ENCODE measurements at places on chromosomes 2 and 18. TPM values are rescaled to one million over a fixed set of nuclear protein-coding genes. Genes with fewer than 3 reads are reported as not detected.
A peak's percentile ranks its signal among the peaks of the same experiment; 100 is the strongest.

DNA sequence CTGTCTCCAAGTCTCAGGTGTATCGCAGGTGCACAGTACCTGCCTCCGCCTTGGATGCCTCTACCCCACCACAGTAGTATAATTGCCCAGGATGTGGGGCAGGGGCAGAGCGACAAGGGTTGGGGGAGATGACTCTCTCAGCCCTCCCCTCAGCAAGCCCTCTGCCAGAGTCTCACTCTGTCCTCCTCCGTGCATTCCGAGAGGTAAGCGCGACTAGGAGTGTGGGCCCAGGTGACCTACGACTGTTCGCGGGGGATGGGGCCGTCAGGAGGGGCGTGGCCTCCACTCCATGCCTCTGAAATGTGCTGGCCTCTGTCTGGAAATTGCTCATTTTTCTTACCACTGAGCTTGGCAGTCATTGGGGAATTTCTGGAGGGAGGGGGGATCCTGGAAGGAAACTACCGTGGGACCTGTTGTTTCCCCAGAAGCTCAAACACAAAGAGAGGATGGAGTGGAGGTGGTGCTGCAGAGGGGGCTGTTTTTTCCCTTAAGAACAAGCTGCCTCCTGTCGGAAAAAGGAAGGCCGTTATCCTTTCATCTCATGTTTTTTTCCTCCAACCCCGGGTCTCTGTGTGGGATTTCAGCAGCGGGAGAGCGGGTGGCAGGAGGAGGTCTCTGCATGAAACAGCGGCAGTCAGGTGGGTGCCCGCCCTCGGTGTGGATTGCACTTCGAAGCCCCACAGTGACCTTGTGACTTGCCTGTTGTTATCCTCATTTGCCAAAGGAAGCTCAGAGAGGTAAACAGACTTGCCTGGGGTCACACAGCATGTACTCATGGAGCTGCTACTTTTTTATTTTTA lies 13.0 kb upstream of the RALB start:
- no peak for DNase-seq

Gene COL3A1
- 1,124 TPM for total RNA-seq

Gene PROM2
- total RNA-seq, result 31.5 TPM

Gene LYG2
- not detected for total RNA-seq

DNA sequence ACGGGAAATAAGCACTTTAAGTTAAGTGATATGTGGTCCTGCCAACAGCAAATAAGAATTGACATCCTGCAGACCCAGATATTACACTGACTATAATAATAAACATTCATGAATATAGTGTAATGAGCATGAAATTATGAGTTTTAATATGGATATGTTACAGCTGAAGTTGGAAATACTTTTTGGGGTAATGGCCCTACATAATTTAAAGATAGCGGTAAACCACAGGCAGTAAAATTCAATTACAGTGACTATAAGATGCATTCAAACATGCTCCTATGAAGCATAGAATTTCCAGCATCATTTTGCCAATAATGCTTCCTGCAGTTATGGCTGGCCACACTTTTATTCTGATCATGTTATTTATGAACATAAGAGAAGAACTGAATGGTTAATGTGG lies 49.4 kb upstream of the LRRTM4 start:
- no peak for DNase-seq

DNA sequence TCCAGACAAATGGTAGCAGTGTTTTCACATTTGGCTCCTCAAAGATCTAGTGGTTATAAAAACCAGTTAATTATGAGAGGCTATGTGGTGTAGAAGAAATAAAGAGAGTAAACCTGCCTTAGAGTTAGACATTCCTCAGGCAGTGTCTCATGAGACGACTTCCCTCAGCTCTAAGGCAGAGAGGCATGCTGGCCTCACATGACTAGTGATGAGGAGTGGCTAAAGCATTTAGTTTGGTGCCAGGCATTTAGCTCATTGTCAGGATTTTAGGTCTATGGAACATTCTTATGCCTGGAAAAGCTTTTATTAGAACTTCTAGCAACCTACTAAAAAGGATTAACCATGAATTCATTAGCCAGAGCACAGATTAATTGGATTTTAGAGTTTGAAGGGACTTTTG lies 90.3 kb downstream of the RPRM start:
- DNase-seq, result no peak

Gene ASB18
- not detected for total RNA-seq

- no peak for DNase-seq
Observed at GRCh38 chr18:72181241-72181764, 362.8 kb downstream of the CBLN2 start.

Gene MROH2A
- not detected for total RNA-seq

Gene DCDC2C
- not detected for total RNA-seq

GRCh38 chr2:47230418-47230817 lies 75.3 kb upstream of the STPG4 start:
- DNase-seq, result no peak

GRCh38 chr2:7016601-7017211 lies 99.5 kb downstream of the RNF144A start:
- no peak for DNase-seq

GRCh38 chr2:239601880-239602279 lies 201.1 kb upstream of the HDAC4 start:
- DNase-seq, result peak; percentile 47

Gene ILKAP
- total RNA-seq, result 36.7 TPM

GRCh38 chr2:190972213-190972612 lies 41.8 kb downstream of the STAT1 start:
- no peak for DNase-seq

DNA sequence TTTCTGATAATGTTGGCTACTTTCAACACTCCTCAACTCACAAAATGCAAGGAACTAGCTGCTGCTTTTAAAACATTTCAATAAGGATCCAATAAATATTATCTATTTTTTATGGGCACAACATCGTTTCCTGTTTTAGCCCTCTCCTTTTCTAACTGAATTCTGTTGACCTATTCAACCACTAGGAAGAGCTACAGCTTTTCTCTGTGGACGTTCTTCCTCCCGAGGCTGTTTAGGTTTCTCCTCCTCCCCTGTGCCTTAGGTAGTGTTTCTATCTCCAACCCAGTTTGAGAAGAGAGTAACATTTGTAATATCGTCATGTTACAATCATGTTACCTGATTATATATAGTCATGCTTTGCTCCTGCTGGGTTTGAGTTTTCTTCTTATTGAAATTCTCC lies 91.3 kb upstream of the ITGB6 start:
- DNase-seq, result no peak

DNA sequence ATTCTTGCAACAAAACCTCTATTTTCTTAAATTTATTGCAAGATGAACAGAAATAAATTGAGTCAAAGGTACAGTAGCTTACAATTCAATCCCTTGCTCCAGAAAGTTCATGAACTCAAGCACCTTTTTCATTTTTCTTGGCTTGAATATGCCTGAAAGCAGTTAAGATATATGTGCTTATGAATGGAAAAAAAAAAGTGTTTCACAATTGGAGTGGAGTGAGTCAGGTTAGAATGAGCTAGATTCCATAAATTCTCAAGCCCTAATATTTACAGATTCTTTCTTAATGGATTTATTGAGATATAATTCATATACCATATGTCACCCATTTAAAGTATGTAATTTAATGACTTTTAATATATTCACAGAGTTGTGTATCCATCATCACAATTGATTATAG lies 39.6 kb upstream of the NEMP2 start:
- DNase-seq, result no peak

DNA sequence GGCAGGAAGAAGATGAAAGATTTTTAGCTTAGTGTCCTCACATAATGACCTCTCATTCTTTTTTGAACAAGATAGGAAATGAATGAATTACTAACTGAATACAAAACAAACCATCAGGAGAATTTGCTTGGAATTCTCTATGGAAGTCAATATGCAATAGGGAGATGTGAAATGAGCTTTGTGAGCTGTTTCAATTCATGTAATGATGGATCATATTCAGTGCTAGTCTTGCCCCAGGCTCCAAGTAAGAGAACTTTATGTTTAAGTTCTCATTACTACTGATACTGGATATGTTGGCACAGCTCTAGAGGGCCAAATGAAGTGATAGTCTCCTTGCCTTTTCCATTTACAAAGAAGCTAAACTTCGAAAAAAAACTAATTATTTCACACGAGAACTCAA lies 29.2 kb downstream of the MYOM1 start:
- no peak for DNase-seq

Gene RUFY4
- total RNA-seq, result not detected

DNA sequence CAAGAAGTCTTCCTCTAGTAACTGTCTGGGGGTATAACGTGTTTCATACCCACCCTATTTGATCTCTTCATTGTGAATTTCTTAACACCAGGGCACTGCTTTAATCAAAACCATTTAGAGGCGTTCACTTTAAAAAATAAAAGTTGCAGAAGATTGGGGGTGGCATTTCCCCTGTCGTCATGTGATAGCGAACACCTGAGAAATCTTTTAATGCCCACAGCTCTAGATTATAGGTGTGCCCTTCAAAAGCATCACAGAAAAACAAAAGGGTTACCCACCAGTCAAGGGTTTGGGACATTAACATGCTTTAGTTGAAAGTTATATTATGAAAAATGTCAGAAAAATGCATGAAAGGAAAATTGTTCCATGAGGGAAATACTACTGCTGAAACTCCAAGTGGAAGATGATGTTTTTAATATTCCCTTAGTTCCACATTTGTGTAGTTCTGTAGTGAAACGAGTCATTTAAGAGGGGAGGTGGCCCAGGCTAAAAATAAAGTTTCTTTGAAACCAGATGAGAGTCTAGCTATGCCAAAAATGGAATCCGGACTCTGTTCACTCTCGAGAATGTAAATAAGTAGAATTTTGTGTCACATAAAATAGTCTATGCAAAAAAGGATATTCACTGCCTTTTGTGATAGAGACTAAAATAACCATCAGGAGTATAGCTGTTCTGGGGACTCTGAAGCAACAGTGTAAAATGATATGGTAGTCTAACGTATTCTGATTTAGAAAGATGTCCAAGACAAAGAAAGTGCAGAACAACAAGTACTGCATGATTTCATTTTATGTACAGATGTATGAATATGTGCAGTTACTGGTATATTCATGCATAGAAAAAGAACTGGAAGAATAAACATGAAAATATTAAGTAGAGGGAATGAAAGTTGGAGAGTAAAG lies 95.3 kb downstream of the TMEM247 start:
- DNase-seq, result no peak

DNA sequence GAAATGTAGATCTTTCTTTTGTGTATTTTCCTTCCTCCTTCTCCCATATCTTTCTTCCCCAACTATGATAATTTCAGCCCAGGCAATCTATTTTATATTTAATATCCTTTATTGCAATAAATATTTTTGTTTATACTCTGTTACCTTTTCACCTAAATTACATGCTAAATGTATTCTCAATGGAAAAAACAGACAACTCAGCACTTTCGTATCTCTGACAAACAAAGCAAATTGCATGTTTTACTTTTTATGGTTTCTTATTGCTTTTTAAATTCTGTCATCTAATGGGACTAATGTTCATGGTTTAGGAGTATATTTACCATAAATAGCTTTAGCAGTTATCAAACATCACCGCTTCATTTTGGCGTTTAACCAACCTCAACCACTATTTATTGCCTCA lies 74.0 kb downstream of the LRP1B start:
- no peak for DNase-seq

Gene LOXHD1
- total RNA-seq, result not detected

- no peak for DNase-seq
Observed at GRCh38 chr18:46910856-46911255, 6.5 kb downstream of the PIAS2 start.

Gene RBM44
- 0.24 TPM for total RNA-seq

DNA sequence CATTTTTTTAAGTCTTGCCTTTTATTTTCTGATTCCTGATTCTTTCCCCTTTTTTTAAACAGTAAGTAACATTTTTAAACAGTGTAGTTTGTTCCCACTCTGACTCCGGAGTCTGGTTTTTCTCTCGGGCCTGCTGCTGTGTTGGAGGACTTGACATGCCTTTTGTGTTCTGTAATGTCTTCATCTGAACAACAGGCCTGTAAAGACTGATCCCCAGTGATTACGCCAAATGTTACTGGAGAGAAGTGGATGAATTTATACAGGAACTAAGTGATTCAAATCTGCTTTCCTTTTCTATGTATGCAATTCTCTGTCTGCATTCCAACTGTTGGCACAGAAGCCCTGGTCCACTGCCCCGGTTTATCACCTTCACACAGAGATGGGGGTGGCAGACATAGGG lies 54.3 kb upstream of the RMDN2 start:
- no peak for DNase-seq

- DNase-seq, result no peak
Observed at GRCh38 chr2:61647044-61647443, 108.9 kb upstream of the XPO1 start.

Data from type B pancreatic cell (in vitro differentiated cells).